ENCODE measurements at places on chromosomes 5 and 9. TPM values are rescaled to one million over a fixed set of nuclear protein-coding genes. Genes with fewer than 3 reads are reported as not detected.

CTSV gene
- total RNA-seq, result 0.18 TPM

TTLL11 gene
- 7.3 TPM for total RNA-seq

OR1J2 gene
- total RNA-seq, result not detected

INSL6 gene
- not detected for total RNA-seq

SPARC gene
- total RNA-seq, result 5,653 TPM

SGCD gene
- 11.7 TPM for total RNA-seq

PTGS1 gene
- total RNA-seq, result 6.3 TPM

LMBRD2 gene
- total RNA-seq, result 22.1 TPM

PCDHB8 gene
- total RNA-seq, result 0.27 TPM

PLPP7 gene
- total RNA-seq, result 5.6 TPM

CD274 gene
- 0.33 TPM for total RNA-seq

Measured in fibroblast of the aortic adventitia (primary cell).